ENCODE measurements at places on chromosomes 16 and 17.

DNA sequence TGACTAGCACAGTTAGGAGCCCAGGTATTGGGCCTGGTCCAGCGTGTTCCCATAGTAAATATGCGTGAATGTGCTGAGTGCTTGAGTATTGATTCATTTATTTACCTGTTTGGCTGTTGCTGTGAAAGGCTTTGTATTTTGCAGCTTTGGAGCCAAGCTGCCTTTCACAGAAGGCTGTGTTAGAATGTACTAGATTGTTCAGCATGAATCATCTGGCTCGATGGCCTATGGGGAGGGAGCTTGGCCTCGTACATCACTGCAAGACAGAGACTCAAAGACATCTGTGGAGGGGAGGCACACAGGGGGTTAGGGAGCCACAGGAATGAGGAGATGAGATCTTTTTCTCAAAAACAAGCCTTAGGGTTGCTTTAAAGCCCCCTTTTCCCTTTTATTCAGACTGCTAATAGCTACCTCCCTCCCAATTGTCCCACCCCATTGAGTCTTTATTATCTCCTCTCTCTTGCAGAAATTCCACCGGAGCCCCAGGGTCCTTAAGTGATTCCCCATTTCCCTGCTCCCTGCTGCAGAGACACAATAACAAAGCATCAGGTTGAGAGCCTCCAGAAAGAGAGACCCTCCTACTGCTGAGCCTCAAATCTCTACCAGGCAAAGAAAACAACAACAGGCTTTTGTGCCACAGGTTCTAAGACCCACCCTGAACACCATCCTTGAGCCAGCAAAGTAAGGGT, 307.2 kb downstream of the ABCC12 start:
- DNase-seq, result no peak

DNA sequence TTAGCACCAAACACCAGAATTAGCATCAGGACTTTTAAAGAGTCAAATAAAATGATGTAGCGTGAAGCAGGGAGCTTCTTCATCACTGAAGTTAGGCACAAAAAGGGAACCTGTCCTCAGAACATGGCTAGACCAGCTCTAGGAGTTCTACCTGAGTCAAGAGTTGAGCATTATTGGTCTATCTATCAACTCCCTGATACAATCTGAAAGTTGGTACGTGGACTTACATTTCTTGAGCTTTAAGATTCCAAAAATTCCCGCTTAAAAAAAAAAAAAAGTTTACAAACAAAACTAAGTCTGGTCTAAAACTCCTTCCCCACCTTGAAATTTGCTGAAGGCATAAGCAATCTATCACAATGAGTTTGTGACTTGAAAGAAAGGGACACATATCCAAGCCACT, 12.3 kb downstream of the TLE7 start:
- no peak for DNase-seq

- no peak for DNase-seq
Measured at GRCh38 chr17:35080536-35080935, 17.0 kb upstream of the RFFL start.

GRCh38 chr16:67779256-67780014, 26.9 kb downstream of the RANBP10 start:
- DNase-seq, result no peak

DNA sequence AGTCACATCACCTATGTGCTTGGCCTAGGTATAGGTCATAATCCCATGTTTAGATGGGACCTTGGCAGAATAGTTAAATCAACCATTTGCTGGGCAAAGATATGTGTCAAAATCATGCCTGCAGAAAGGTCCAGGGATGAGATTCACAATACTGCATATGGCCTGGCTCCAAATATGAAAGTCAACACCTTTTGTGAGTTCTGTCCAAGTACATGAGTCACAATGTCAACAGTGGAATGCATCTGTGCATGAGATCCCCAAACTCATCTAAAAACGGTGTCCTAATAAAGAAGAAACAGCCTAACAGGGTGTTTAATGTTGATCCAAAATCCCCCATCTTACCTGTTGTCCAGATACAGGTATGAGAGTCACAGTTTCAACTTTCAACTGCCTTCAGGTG, 1847.5 kb downstream of the TP53TG3F start:
- no peak for DNase-seq

DNA sequence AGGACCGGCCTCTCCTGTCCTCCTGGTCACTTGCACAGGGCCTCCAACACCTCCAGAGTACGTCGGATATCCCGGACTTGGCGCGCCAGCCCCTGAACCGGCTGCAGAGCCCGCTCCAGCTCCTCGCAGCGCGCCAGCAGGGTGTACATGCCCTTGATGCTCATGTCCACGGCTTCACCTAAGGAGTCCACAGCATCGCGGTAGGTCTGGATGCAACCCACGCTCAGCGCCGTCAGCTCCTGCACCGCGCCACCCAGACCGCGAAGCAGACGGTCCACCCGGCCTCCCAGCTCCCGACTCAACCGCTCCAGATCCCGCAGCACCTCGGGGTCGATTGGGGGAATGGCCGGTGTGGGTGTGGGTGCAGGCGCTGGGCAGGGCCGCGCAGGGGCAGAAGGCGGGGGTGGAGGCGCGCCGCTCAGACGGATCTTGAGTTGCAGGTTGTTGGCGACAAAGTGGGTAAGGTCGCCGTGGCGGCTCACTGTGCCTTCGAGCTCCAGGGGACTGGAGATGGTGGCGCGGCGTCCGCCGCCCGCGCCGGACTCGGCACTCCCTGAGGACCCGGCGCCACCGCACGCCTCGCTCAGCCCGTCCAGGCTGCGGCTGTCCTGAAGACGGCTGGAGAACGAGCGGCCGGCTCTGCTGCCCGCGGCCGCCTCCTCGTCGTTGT, 804 bp downstream of the BORCS6 start:
- peak; percentile 33 for DNase-seq

GRCh38 chr16:71492786-71493185, 3.7 kb upstream of the ZNF19 start:
- DNase-seq, result no peak
